Spleen (tissue), 13 donors: ENCODE measurements at places on chromosomes 12 and 14. TPM values are rescaled to one million over a fixed set of nuclear protein-coding genes. Genes with fewer than 3 reads are reported as not detected.

- no peaks in the 10 kb centered on the region for H3K4me1 ChIP-seq
- no peak for DNase-seq
- H3K27ac ChIP-seq, result no peak overlapping the region
- H3K36me3 ChIP-seq, result no peaks in the 10 kb centered on the region
- H3K27me3 ChIP-seq, result no peaks in the 10 kb centered on the region
Observed at GRCh38 chr12:60684988-60685655, 1089.3 kb downstream of the SLC16A7 start.

DNA sequence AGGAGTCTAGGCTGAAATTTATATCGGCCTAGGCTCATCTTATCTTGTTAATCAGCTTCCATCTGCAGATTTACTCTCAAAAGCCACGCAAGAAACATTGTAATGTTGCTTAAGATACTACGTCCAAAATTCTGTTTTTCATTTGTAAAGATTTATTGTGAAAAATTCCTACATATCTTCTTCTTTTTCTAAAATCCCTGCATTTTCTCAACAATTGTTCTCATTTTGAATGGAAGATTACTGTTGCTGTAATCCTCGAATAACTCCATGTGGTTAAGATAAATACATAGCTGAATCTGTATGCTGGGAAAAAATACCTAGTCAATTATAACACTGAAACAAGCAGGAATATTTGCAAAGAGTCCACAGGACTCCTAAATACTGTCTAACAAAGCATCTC, 15.6 kb downstream of the INSM2 start:
- no peaks in the 10 kb centered on the region for H3K27me3 ChIP-seq
- H3K4me1 ChIP-seq, result no peaks in the 10 kb centered on the region
- H3K4me3 ChIP-seq, result no peak overlapping the region
- H3K36me3 ChIP-seq, result no peaks in the 10 kb centered on the region
- no peak overlapping the region for H3K27ac ChIP-seq

DNA sequence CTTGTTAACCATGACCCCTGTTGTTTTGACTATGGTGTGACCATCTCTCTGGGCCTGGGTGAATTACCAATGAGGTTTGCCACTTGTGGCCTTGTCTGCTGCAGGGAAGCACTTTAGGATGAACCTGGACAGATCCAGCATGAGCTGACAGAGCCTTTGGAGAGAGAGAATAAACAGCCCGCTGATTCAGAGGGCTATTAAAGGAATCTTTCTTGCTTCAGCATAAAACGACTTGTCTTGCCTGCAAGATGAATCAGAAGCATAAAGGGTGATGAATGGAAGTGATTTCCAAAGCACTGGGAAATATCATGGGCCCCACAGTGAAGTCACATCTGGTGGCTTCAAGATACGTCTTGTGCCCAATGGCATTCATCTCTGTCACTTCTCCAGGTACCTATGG, 69.0 kb upstream of the WSCD2 start:
- H3K4me1 ChIP-seq, result no peaks in the 10 kb centered on the region
- no peak overlapping the region for H3K4me3 ChIP-seq
- H3K36me3 ChIP-seq, result no peaks in the 10 kb centered on the region
- peaks cover 8% of the 10 kb centered on the region for H3K27me3 ChIP-seq
- H3K27ac ChIP-seq, result no peak overlapping the region

DNA sequence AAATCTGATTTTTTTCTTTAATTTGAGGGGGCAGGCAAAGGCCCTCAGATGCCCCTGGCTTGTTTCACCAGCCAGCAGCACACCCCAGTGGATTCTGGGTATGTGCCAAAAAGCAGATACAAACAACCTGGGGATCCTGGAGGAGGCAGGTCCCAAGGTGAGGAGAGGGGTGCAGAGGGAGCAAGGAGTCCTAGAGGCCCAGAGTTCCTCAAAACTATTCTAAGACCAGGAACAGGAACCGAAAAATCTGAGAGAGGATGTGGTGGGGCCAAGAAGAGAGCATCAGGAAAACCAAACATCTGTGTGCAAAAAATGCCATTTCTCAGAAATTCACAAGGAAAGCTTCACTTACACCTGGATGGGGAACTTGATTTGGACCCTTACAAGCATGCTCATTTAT, 8.2 kb downstream of the KCNA5 start:
- no peaks in the 10 kb centered on the region for H3K36me3 ChIP-seq
- peaks cover 43% of the 10 kb centered on the region for H3K4me1 ChIP-seq
- peak overlapping the region; percentile 19 for H3K4me3 ChIP-seq
- no peak overlapping the region for H3K27ac ChIP-seq
- H3K27me3 ChIP-seq, result no peaks in the 10 kb centered on the region

DNA sequence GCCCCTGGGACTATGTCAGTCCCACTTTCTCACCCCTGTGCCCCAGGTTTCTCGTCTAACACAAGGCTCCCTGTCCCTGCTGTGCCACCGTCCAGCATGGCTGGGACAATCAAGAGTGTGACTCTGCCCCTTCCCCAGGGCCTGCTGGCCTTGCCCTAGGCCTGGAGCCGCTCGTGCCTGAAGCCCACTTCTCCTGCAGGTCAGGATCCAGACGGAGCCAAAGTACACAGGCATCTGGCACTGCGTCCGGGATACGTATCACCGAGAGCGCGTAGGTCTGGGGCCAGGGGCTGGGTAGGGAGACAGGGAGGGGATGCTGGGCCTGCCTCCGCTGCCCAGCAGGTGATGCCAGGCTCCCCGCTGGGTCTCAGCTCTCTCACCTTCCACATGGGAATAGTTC, 2.8 kb downstream of the SLC25A47 start:
- no peaks in the 10 kb centered on the region for H3K36me3 ChIP-seq
- H3K27me3 ChIP-seq, result no peaks in the 10 kb centered on the region
- H3K27ac ChIP-seq, result no peak overlapping the region
- DNase-seq, result no peak
- no peak overlapping the region for H3K4me3 ChIP-seq
- H3K4me1 ChIP-seq, result peaks cover 10% of the 10 kb centered on the region

DNA sequence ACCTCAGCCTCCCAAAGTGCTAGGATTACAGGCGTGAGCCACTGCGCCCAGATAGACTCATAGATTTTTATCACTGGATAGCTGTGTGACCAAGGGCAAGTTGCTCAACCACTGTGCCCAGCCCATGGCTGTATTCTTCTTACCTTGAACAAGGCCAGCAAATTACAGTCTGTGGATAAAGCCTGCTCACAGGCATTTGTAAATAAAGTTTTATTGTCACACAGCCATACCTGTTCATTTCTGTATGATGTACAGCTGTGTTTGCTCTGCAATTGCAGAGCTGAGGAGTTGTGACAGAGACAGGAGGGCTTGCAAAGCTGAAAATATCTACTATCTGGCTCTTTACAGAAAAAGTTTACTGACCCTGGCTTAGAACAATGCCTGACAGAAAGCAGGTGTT, 35.2 kb upstream of the LHX5 start:
- no peaks in the 10 kb centered on the region for H3K4me1 ChIP-seq
- no peak overlapping the region for H3K27ac ChIP-seq
- H3K36me3 ChIP-seq, result no peaks in the 10 kb centered on the region
- no peak overlapping the region for H3K4me3 ChIP-seq
- peaks cover 88% of the 10 kb centered on the region for H3K27me3 ChIP-seq

- peak overlapping the region; percentile 45 for H3K27ac ChIP-seq
- H3K27me3 ChIP-seq, result no peaks in the 10 kb centered on the region
- H3K4me1 ChIP-seq, result peaks cover 10% of the 10 kb centered on the region
- no peak overlapping the region for H3K4me3 ChIP-seq
- H3K36me3 ChIP-seq, result no peaks in the 10 kb centered on the region
- no peak for DNase-seq
Observed at GRCh38 chr12:2180737-2181082, 127.9 kb downstream of the CACNA1C start.

- no peak overlapping the region for H3K4me3 ChIP-seq
- H3K27ac ChIP-seq, result peak overlapping the region; percentile 38
- H3K36me3 ChIP-seq, result no peaks in the 10 kb centered on the region
- DNase-seq, result no peak
Observed at GRCh38 chr12:116319233-116319897, 41.9 kb upstream of the MED13L start.

GRCh38 chr14:63045234-63045611, at the start of gene KCNH5:
KCNH5 (minus strand) TSS chr14:63045458; CDS start chr14:63045186, 272 bp downstream.
- H3K36me3 ChIP-seq, result no peaks in the 10 kb centered on the region
- H3K4me1 ChIP-seq, result peaks cover 16% of the 10 kb centered on the region
- no peak for DNase-seq
- H3K4me3 ChIP-seq, result peak within 1 kb of the TSS; percentile 14

GRCh38 chr12:101653030-101653429, 44.4 kb upstream of the CHPT1 start:
- no peak overlapping the region for H3K4me3 ChIP-seq
- H3K27ac ChIP-seq, result no peak overlapping the region
- DNase-seq, result no peak
- no peaks in the 10 kb centered on the region for H3K4me1 ChIP-seq
- no peaks in the 10 kb centered on the region for H3K36me3 ChIP-seq

- no peak overlapping the region for H3K27ac ChIP-seq
- no peaks in the 10 kb centered on the region for H3K36me3 ChIP-seq
- H3K27me3 ChIP-seq, result no peaks in the 10 kb centered on the region
- no peak for DNase-seq
- H3K4me3 ChIP-seq, result no peak overlapping the region
Observed at GRCh38 chr12:46462641-46463355, 90.2 kb upstream of the SLC38A2 start.

DNA sequence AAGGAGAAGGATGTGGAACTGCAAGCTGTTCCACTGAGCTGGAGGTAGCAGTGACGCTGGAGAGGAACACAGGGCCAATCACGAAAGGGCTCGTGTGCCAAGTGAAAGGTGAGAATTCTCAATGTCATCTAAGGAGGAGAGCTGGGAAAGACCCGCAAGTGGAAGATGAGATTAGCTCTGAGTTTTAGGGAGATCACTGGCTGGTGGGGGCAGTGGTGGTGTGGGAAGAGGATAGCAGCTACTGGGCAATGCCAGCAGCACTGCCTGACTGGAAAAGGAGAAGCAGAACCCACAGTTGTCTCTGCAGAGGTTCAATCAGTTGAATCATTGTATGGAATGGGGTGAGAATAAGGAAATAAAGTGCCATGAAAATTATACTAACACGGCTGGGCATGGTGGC, 27.8 kb downstream of the SLC25A47 start:
- H3K27ac ChIP-seq, result no peak overlapping the region
- peaks cover 100% of the 10 kb centered on the region for H3K36me3 ChIP-seq
- H3K4me3 ChIP-seq, result no peak overlapping the region
- no peaks in the 10 kb centered on the region for H3K4me1 ChIP-seq
- no peaks in the 10 kb centered on the region for H3K27me3 ChIP-seq

DNA sequence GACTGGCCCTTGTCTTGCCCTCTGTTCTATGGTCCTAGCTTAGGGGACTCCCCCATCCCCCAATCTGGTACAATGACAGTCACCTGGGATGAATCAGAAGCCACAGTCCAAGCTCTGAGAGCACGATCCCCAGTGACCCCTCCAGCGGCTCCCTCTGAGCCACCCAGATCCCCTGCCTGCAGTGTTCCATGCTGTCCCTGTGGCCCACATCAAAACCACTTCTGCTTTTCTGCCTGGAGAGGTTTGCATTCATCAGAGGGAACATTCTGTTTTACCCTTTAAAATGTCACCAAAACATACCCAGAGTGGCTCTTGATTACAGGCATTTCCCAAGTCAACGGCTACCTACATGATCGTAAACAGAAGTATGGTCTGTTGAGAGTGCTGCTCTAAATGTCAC, 47.5 kb downstream of the NOS1 start:
- no peak overlapping the region for H3K4me3 ChIP-seq
- no peak overlapping the region for H3K27ac ChIP-seq
- no peak for DNase-seq
- H3K27me3 ChIP-seq, result no peaks in the 10 kb centered on the region
- no peaks in the 10 kb centered on the region for H3K36me3 ChIP-seq

- H3K4me1 ChIP-seq, result peaks cover 69% of the 10 kb centered on the region
- DNase-seq, result peak; percentile 97
- H3K27ac ChIP-seq, result peak overlapping the region; percentile 45
- peaks cover 4% of the 10 kb centered on the region for H3K36me3 ChIP-seq
- H3K27me3 ChIP-seq, result peaks cover 82% of the 10 kb centered on the region
Observed at GRCh38 chr12:57238854-57239554, 9.5 kb downstream of the SHMT2 start.

- H3K27me3 ChIP-seq, result no peaks in the 10 kb centered on the region
- no peak for DNase-seq
- no peak overlapping the region for H3K27ac ChIP-seq
- H3K4me1 ChIP-seq, result no peaks in the 10 kb centered on the region
Observed at GRCh38 chr12:128693771-128694170, 130.0 kb downstream of the SLC15A4 start.

DNA sequence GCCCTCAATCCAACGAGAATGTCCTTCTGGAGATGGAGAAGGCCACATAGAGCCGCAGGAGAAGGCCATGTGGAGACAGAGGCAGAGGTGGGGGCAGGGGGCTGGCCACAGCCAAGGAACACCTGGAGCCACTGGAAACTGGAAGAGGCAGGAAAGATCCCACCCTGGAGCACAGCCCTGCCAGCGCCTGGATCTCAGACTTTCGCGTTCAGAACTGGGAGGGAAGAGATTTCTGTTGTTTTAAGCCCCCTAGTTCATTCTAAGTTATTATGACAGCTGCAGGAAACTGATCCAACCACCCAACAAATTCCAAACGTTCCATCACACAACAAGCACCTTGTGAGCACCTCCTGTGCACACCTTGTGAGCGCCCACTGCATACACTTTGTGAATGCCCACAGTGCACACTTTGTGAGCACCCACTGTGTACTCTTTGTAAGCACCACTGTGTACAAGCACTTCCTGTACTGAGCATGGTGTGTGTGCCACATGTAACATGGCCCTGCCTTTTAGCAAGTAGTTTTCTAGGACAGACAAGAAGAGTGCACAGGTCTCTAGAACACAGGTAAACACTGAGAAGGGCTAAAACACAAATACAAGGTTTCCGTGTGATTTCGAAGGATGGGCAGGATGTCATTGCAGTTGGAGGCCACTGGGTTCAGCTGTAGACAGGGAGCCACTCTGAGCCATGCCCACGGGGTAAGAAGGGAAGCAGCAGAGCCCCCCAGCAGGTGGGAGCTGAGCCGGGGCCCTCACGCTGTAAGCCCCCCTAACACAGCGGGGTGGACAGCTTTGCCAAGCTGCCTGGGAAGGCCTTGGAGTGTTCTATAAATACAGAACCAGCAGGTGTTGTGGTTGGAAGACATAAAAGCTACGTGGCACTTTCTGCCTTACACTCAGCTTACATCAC, 15.4 kb downstream of the RIMBP2 start:
- H3K4me3 ChIP-seq, result no peak overlapping the region
- H3K27ac ChIP-seq, result no peak overlapping the region
- H3K27me3 ChIP-seq, result no peaks in the 10 kb centered on the region
- DNase-seq, result no peak

GRCh38 chr14:78714711-78715110, 544.5 kb downstream of the NRXN3 start:
- no peak overlapping the region for H3K4me3 ChIP-seq
- H3K4me1 ChIP-seq, result no peaks in the 10 kb centered on the region
- H3K27me3 ChIP-seq, result no peaks in the 10 kb centered on the region
- no peaks in the 10 kb centered on the region for H3K36me3 ChIP-seq

The TMPRSS12 gene
- not detected for total RNA-seq

The P3H3 gene
- total RNA-seq, result 5.6 TPM

The OTOGL gene
- 0.55 TPM for total RNA-seq

The RNU4-1 gene
- total RNA-seq, result 2,286 TPM

The OTX2 gene
- not detected for total RNA-seq

The NINJ2 gene
- 13.4 TPM for total RNA-seq

The PRKD1 gene
- total RNA-seq, result 2.1 TPM

The RTL1 gene
- not detected for total RNA-seq

The CD163L1 gene
- total RNA-seq, result 192 TPM
